ENCODE measurements at places on chromosomes 1 and 21.

DNA sequence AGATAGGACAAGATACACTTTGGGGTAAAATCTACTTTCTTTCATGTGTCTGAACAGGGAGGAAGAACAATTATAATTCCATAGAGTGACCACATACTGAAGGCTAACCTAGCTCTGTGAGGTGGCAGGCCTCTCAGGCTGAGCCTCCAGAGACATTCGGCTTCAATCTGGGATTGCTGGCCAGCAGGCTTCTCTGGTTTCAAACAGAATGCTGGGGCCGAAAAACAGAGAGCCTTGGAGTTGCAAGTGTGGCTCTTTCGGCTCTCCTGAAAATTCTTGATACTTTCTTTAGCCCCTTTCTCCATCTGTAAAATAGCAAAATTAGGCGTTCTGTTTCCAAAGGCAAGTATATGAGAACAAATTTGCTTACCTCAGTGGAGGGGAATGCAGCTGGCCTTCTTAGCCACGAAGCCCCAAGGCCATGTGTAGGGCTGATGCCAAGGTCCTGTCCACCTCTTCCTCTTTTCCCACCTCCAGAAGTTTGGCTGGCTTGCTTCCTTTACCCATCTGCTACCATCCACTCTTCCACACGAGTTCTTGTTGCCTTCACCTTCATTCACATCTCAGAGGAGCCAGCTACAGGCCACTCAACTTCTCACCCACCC, 30.0 kb upstream of the UBE2U start:
- no peak for DNase-seq

DNA sequence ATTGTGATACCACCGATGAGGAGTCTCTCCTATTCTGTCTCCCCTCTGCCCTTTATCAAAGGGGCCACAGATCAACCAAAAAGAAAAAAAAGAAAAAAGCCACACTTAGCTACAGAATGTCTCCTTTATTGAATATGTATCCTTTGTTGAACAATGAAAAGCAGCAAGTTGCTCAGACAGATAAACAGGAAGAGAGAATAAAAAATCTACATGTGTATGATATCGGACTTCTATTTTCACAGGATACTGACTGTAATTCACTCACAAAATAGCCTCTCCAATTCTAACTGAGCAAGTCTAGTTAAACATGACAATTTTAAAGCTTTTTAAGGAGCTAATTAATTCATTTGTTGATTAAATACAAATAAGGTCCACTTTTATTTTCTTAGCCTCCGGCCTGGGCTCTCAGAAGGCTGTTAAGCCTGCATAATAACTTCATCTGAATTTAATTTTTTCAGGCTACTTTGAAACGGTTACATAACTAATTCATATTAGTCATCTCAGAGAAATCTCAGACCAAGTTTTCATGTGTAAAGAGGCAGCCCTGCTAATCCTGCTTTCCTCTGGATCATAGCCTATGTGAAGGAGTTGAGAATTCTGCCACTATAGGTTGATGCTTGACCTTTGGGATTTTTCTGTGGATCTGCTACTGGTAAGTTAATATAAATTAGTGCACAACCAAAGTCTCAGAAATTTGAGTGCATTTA, 304.1 kb upstream of the NR5A2 start:
- DNase-seq, result no peak

DNA sequence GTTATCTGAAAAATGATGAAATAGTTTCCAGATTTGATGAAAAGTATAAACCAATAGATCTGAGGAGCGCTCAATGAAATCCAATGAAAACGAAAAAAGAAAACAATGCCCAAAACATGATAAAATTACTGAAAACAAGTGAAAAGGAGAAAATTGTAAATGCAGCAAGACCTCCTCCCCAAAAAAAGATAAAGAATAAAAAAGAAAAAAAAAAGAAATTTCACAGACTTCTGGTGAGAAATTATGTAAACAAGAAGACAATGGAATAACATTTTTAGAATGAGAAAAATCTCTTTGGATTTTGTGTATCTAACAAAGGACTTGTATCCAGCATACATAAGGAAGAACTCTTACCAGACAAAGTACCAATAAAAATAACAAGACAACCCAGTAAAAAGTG, 134.2 kb downstream of the DNAH14 start:
- no peak for DNase-seq

GRCh38 chr1:170494369-170494768, 37.6 kb upstream of the GORAB start:
- no peak for DNase-seq

- DNase-seq, result no peak
Observed at GRCh38 chr1:84538599-84538998, 32.2 kb upstream of the GNG5 start.

DNA sequence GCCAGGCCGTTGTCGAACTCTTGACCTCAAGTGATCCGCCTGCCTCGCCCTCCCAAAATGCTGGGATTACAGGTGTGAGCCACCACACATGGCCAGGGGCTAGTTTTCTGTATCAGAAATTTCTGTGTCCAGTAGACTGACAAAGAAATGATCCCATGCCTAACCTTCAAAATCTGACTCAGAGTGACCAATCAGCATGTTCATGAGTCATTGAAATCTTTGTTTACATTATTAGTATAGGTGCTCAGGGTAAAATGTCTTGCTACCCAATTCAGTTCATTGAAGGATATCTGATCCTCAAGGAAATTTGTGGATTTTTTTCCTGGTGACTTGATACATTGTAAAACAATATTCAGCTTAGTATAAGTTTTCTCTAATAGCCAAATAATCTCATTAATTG, 11.0 kb upstream of the LDLRAD2 start:
- DNase-seq, result no peak

DNA sequence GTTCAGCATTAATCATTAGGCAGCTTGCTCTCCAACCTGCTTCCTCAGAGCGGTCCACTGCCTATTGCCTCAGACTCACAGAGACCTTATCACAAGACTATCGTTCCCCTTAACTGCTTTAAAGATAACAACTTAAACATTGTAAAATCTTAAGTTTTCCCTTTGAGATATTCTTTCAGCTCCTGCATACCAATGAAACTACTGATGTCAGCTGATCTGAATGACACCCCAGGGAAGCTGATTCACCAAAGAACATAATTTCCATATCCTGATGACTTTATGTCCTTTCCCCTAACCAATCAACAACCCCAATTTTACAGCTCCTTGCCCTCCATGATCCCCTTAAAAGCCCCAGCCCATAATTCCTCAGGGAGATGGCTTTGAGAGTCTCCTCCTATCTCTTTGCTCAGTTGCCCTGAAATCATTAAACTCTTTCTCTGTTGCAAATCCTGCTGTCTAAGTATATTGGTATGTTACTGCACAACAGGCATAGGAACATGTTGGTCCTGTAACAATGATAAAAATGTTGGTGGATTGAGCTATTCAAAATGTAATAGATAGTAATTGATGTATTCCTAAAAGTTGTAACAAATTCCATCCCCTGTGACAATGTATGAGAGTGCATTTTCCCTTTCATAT, 621.4 kb upstream of the RGS18 start:
- DNase-seq, result no peak

DNA sequence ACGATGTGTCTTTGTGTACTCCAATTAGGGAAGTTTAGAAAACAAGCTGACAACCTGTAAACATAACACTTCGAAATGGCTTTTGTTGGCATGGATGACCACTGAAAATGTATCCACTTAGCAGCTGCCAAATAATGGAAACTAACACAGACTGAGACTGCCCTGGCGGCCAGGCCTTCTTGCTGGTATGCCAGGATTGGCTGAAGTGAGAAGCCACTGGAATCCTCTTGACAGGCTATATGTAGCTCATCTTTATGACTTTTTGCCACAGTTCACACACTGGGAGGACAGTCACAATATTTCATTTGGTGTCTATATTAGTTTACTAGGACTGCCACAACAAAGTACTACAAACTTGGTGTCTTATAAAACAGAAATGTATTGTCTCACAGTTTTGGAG, 12.9 kb upstream of the CTBS start:
- no peak for DNase-seq

- DNase-seq, result no peak
Observed at GRCh38 chr21:27595716-27596115, 628.8 kb upstream of the ADAMTS5 start.

DNA sequence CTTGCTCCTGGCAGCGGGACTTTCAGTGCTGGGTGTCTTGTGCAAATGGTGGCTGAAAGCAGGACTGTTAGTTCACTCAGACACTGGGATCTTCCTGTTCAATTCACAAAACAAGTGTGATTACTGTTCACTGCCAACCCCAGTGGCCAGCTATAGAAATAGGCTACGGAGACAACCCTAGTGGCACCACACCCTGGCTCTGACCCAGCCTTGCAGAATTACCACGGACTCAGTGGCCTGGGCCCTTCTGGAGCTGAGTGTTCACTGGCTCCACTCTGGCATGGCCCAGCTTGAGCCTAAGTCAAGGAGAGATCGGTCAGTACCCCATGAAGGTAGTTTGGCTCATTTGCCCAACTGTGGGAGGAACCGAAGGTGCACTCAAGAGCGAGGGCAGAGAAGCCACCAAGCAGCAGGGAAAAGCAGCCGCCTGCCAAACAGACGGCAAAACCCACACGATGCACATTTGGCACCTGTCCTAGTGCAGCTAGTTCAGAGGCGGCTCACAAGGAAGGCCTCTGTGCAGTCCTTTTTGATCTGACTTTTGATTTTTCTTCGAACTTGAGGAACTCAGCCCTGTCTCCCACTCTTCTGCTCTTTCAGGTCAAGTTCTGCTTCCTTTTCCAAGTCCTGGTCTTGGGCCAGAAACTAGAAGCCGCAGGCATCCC, 5.9 kb downstream of the KIAA2013 start:
- no peak for DNase-seq

DNA sequence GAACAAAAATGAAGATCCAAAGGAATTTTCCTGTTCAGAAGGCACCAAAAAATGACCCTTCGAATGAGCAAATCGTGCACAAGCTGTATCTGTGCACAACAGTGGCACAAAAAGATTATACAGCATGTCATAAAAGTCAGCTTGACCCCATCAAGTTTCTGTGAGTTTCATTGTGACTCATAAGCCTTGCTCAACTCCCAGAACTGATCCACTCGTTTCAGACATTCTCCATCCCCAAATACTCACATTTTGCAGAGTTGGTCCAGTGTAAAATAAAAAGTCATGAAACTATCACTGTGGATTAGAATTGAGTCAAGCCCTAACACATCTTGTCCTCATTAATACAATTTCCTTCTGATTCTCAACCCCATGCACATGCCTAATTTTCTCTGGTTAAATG, 174.7 kb upstream of the PKN2 start:
- DNase-seq, result no peak

DNA sequence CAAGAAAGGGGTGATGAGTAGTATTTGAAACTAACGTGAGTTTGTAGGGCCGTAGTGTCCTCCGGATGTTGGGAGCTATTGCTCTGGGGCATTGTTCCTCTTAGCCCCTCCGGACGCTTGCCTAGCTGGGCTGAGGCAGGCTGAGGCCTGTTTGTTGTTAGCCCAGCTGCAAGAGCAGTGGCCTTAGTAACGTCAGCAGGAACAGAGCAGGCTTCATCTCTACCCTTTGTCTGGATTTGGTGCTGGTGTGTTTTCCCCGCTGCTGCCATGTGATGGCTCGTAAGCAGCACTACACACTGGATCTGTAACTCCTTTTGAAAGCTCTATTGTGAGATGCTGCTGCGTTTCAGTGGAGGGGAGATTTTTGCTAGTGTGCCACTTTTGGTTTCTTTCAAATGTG, 57.6 kb downstream of the DNM3 start:
- DNase-seq, result peak; percentile 50

- DNase-seq, result no peak
Observed at GRCh38 chr1:179984942-179985341, 30.3 kb downstream of the CEP350 start.

DNA sequence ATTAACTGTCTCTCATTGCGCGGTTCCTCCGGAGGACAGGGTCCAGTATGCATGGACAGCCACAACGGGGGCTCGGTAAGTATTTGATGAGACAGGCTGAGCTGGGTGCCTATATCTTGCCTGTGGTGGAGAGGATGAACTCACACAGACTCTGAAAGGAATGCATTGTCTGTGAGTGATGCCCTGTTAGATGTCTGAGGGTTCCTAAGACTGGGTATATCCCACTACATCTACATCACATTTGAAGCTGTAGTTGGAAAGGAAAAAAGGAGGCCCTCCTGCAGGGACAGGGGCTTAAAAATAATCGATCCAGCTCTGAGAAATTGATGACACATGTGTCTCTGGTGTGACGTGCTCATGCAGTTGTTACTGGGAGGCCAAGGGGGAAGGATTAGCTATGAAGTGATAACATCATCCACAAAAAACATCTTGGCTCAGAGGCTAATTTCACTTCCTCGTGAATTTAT, 1.9 kb downstream of the ADARB1 start:
- no peak for DNase-seq

DNA sequence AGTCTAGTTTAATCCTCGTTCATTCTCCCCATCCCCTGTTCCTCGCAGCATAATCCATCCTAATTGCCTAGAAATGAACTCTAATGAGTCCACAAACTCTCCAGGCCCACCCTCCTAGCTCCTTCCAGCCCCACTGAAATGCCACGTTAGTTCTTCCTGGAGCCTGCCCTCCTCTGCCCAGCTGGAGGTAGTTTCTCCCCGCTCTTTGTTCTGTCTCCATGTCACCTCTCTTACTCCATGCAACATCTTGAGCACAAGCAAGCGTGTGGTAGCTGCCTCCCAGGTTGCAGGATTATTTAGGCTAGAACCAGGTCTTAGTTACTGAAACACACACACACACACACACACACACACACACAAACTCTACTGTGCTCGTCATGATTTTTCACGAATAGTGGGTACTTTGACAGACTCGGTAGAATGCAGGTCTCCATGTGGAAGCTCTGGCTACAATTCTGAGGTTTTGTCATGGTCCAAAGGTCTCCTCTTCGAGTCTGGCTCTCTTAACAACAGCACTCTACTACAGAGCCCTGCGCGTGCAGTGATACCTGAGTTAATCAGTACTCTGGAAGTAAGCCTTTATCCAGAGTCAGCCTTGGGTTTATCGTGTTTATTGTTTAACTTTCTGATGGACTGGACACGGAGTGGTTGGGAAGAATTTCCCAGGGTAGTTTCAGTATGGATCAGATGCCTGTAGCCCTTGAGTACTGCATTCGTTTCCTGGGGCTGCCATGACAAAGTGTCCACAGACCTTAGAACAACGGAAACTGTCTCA, 27.5 kb downstream of the HUNK start:
- no peak for DNase-seq

DNA sequence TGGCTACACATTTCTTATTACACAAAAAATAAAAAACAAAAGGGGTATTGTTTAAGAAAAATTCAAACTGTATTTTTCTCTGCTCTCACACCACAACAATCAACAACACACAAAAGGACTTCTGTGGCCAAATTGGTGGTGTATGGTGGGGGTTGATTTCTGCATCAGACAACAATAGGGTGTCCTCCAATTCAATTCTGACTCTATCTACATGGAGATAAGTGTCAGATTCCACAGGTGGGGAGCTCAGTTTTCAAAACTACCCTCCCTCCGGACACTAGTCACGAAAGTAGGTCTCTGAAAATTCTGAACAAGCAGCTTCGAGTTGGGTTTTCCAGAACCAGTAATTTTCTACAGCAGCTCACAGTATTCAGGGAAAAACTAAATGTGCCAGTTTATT, 744.9 kb upstream of the NCAM2 start:
- no peak for DNase-seq

DNA sequence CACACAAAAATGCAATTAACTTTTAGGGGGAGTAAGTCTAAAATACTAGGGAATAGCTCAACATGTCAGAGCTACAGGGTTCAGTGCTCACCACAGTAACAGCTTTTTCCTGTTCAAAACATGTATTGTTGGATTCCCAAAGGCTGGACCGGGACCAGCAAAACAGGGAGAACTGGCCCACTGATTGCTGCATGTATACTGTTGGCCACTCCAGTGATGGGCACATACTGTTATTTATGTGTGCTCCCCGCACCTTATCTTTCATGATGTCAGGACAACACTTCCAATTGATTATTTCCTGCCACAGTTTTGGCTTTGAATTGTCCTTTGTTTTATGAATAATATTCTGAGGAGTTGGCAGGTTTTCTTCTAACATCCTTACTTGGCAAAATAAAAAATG, 50.7 kb downstream of the HMGB4 start:
- DNase-seq, result no peak

Measured in iPS DF 19.7 (cell line).